ENCODE measurements at places on chromosomes 2 and 18.

DNA sequence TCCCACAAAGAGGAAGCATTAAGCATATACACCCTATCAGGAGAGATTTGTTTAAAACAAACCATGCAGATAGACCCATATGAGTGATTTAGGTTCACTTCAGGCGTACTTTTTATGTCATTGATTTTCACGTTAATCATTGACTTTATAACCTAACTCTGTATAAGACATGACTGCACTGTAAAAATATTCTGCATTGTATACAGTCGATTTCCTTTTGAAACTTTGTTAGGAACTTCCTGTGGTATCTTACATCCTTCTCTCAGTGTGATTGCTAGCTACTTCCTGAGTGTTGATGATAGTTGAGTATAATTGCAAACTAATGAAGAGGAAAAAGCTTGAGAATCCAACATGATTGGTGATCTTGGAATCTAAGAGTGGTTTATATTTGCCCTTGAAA, 69.4 kb downstream of the XIRP2 start:
- no peak for DNase-seq

GRCh38 chr18:76948345-76948744, 126.0 kb downstream of the ZNF236 start:
- DNase-seq: no peak

DNA sequence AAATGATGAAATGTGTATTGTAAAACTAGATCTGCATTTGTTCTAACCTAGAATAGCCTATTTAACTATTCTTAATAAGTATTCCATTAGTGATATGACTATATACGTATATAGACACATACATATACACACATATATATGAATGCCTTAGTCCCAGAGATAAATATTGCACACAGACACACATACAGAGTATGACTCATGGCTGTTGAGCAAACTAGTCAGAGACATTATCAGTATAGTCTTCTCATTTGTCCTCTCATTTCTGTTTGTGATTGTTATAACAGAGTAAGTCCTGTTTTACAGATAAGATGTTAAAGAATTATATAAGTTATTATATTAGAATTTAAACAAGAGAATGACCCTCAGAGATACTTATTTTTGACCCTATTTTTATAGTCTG, 202.5 kb downstream of the CCDC102B start:
- no peak for DNase-seq

DNA sequence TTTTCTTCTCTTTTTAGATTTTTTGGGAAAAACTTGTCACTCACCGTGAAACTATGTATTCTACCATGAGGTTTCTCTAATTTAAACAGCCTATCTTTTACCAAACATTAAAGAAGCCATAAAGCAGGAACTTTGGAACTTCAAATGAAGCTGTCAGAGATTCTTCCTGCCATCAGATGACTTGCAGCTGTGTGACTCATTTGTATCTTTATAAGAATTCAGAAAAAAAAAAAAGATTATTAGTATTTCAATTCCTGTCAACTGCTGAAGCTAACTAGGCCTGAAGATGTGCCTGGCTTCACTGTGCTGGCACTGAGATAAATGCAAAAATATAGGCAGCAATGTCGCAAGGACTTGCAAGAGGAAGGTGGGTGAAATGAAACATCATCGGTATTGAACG, 1399.1 kb upstream of the PIK3C3 start:
- DNase-seq: no peak

- DNase-seq: no peak
Measured at GRCh38 chr2:229733611-229734245, 19.4 kb upstream of the DNER start.

DNA sequence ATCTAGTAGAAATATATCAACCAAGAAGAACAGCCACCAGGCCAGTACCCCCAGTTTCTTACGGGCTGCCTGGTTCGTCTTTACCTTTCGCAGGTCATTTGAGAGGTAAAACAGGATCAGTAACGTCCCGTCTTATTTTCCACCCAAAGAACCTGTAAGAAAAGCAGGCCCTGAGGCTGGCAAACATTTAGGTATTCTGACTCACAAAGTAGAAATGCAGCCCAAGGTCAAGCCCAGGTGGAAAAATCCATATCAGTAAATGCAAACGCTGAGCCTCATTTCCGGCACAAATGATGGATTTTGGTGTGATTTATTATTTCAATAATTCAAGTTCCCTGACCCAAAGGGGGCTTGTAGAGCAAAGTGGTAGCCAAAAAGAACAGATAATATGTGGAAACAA, 171.2 kb downstream of the ZNF516 start:
- no peak for DNase-seq

DNA sequence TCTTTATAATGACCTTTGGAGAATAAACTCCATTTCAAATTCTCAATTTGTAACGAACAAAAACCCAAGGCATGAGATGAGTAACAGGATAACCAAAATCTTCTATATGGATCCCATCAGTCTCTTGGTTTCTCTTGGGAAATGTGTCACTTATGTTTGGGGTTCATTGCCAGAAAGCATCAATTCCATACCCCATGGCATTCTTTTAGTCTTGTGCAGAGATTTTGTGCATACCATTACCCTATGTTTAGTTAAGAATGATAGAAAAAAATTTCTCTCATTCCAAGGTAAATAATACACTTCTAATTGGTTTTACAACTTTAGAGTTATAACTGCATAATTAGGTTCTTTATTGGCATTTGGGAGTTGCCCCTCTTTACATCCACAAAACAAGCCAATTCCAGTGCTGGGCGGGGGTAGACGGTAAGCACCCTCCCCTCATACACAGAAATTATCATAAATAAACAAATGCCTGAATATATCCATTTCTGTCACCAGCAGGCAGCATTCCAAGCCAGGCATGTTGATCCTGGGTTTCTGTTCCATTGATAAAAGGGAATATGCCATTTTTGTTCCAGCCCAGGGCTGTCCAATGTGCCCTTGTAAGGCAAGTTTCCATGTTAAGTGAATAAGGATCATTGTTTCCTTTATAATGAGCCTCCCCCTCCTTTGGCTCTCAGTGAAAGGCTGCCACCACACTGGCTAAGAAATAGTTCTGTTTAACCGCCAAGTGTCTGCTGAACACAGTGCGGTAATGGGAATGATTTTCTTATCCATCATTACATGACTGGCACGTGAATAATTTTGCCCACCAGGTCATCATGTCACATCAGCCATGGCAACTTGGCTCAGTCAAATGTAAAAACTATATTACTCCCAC, 680.1 kb upstream of the ZEB2 start:
- DNase-seq: no peak

GRCh38 chr2:218060118-218060517, 8.9 kb upstream of the RUFY4 start:
- no peak for DNase-seq

GRCh38 chr2:46535360-46535759, 56.0 kb downstream of the TMEM247 start:
- no peak for DNase-seq

DNA sequence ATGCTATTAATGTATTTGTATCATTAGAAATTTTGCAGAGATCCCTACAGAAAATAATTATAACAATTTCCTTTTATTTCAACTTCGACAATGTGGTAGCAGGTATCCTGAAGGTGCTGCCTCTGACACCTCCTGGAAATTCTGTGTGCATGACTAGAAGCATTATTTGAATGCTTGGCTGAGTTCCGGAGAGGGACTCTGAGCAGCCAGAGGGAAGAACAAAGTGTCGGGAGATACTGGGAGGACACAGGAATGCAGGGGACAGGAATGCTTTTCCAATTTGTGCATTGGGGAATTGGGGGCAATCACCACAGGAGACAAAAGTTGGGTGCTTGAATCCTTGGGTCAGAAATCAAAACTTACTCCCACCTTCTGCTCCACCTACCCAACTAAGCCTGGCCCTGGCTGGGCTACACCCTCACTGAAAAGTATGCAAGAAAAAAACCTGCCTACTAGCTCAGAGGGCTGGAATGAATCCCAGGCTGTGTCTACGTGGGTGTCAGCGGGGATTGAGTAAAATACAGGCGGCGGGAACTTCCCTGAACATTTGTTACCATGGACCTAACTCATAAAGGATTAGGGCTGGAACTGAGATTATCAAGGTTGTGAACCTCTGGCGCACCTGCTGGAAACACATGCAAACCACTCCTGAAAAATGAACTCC, 299.3 kb downstream of the SOX11 start:
- DNase-seq: no peak

DNA sequence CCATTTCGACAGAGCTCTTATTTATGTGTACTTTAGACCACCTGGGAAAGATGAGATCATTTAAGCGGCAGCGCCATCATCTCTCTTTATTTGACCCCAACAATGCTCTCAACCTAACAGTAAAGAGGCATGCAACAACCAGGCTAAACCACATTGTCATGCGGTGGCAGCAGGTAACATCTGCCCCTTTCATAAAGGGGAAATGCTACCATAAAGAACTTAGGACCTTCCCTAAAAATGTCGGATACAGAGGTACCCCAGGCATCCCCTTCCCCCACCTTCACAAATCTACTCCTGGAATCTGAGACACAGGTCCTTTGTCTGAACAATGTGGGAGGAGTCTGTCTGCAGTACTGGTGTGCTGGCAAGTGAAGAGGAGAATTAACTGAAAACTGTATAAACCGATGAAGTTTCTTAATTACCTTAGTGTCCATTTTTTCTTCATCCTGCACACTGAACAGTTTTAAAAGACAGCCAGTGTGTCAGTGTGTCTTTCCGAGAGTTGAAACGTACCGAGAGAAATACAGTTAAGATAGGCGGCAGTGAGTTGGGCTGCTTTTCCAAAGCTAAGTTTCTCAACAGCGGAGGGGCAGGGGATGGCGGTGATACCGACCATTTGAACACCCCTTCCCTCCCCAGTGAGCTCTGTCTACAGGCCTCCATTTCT, 1.9 kb downstream of the MEX3C start:
- peak; percentile 38 for DNase-seq

- DNase-seq: no peak
Measured at GRCh38 chr2:70688427-70688826, 79.6 kb downstream of the ADD2 start.

DNA sequence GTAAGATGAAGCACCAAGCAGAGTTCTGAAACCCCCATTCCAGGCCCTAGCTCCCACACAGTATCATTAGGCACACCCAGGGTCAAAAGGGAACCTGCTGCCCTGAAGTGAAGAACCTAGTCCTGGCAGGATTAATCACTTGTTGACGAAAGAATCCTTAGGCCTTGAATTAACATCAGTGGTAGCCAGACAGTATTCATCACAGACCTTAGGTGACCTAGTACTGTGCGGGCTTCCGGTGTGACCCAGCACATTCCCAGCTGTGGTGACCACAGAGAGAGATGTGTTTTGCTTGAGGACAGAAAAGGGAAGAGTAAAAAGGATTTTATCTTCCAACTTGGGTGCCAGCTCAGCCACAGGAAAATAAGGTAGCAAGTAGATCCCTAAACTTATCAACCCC, 1071.4 kb upstream of the FAM98A start:
- DNase-seq: no peak

DNA sequence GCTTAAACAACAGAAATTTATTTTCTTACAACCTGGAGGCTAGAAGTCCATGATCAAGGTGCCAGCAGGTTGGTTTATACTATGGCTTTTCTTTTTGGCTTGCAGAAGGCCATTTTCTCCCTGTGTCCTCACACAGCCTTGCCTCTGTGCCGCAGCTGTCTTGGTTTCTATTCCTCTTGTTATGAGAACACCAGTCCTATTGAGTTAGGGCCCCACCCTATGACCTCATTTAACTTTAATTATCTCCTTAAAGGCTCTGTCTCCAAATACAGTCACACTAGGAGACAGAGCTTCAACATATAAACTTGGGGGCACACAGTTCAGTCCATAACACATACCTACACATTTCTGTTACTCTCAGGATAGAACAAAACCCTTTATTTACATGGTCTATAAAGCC, 17.3 kb upstream of the RHOB start:
- no peak for DNase-seq

DNA sequence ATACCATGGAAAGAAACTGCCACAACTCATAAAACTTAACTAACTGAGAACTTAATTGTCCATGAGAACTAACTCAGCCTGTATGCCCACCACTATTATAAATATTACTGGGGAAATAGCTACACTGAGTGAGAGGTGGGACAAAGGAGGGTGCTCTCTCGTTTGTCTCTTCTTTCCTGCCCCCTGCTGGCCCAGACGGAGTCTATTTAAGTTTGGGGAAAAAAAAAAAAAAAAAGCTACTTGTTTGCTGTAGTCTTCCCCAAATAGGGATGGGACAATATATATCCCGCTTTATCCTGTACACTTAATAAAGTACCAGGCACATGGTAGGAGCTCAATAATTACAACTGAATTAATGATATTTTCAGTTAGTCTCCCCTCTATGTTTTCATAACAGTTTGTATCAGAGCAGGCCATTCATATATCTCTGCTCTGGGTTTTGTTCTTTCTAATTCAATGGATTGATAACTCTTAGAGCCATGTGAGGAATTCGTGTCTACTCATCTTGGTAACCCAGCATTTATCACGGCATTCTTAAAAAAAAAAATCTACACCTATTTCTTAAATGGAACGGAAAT, 647.6 kb upstream of the PKDCC start:
- DNase-seq: no peak

GRCh38 chr2:127014630-127015029, 92.3 kb downstream of the BIN1 start:
- peak; percentile 91 for DNase-seq

- no peak for DNase-seq
Measured at GRCh38 chr2:69043736-69044400, 30.9 kb downstream of the ANTXR1 start.

GRCh38 chr2:20333738-20334137, 16.9 kb downstream of the PUM2 start:
- no peak for DNase-seq

GRCh38 chr2:122864728-122865127, 1109.3 kb downstream of the TSN start:
- DNase-seq: no peak

- DNase-seq: no peak
Measured at GRCh38 chr2:115285416-115285815, 843.0 kb downstream of the DPP10 start.

GRCh38 chr18:49693717-49694005, 119.7 kb downstream of the ACAA2 start:
- no peak for DNase-seq

DNA sequence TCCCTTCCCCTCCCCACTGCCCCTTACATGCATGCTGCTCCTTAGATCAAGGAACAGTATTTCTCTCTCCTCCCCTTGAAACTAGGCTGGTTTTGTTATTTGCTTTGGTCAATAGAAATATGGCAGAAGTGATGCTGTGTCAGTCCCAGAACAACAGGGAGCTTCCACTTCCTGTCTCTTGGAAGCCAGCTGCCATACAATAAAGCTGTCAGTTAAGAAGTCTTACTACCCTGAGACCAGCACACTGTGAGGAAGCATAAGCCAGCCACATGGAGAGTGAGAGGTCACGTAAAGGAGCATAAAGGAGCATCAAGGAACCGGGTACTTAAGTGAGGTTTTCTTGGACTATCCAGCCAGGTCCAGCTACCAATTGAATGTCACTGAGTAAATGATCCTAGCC, 126.6 kb downstream of the NOL4 start:
- DNase-seq: no peak
